ENCODE measurements at places on chromosomes 2 and 18.

DNA sequence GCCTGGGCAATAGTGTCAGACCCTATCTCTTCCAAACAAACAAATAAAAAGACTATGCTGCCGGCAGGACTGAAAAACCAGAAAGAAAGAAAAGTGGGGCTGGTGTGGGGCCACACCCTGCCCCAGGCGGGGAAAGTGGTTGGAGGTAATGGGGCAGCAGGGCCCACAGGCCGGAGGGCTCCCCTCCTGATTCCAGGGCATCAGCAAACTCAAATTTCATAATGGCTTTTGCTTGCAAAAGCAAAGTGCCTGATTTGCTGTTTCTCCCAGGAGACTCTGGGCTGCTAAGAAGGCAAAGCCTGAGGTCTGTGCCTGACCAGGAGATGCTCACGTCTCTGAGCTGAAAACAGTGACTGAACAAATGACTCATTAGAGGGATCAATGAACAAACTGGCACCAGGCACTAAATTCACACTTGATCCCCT is 121.9 kb downstream of the HDAC4 start:
- no peak for DNase-seq

DNA sequence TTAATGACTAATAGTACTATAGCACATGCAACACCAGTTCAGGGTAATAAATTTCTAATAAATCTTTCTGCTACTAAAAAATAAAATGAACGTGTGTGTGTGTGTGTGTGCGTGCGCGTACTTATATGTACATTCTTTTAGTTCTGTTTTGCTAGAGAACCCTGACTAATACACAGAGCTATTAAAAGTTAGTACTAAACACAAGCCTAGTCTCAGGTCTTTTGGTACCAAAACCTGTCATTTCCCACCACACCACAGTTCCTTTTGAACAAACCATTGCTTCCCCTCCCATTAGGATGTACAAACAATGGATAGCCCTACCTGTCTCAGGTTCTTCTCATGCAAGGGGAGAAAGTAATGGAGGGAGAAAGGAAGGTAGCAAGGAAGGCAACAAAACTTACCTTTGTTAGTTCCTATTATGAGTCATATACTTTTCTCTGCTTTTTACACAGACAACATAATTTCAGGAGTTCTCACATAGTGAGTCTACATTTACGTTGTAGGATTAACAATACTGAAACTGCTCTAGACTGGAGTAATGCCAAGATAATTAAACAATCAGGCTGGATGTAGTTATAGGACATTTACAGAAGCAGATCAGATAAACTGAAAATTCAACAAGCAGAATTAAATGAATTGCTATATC is 427.2 kb downstream of the KCNJ3 start:
- DNase-seq = no peak

DNA sequence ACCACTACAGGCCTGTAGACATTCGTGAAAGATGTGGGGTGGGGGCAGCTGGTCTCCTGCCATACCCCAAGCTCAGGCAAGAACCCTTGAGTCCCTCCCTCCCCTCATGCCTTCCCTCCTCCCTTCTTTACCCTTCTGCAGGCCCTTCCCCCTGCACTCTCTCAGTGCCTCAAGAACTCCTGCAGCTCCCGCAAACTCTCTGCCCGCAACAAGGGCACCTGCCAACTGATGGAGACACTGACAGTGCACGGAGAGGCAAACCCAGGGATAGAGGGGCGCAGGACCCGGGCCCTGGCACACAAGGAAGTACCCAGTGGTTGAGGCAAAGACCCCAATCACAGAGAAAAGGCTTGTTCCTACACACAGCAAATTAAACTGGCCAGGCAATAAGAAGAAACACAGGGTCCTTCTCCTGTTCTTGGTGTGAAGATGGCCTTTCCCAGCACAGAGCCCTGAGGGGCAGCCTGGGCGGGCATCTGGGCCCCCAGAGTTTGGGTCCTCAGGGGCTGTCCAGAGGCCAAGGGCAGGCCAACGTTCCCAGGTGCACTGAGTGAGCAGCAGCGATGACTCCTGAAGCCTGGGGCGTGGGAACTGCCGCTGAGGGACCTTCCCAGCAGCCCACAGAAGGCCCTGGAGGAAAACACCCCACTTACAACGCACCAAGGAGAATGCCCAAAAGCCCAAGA is 1.6 kb downstream of the TEKT4 start:
- no peak for DNase-seq

DNA sequence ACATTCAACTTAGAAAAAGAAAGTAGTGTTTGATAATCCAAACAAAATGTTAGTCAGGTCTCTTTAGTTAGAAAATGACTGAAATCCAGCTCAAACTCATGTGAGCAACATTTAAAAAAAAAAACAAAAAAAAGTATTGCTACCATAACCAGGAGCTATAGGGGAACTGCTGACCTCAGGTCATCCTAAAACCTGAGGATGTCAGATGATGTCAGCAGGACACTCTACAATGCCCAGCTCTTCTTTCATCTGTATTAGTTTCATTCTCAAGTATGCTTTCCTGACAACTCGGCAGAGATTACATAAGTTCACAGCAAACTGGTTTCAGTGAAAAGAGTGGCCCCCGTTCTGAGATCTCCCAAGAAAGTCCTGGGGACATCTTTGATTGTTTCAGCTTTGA is 4.2 kb upstream of the ESCO1 start:
- no peak for DNase-seq

- DNase-seq = no peak
These were observed 159.5 kb downstream of the NYAP2 start for GRCh38 chr2:225559072-225559415.

DNA sequence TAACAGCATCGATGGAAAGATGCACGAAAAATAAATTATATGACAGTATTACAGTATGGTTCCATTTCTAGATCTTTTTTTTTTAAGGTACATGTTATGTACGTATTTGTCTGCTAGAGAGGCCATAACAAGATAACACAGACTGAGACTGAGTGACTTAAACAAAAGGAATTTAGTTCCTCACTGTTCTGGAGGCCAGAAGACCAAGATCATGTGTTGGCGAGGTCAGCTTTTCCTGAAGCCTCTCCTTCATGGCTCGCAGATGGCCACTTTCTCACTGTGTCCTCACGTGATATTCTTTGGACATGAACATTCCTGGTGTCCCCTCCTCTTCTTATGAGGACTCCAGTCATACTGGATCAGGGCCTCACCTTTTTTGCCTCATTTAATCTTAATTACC is 177.4 kb downstream of the CAPN13 start:
- DNase-seq = no peak

GRCh38 chr2:207802650-207803049 is 32.9 kb upstream of the FZD5 start:
- no peak for DNase-seq

All from activated CD4-positive, alpha-beta T cell treated with anti-CD3 and anti-CD28 coated beads for 1 hour (primary cell).